ENCODE measurements at places on chromosomes 7 and 10.

DNA sequence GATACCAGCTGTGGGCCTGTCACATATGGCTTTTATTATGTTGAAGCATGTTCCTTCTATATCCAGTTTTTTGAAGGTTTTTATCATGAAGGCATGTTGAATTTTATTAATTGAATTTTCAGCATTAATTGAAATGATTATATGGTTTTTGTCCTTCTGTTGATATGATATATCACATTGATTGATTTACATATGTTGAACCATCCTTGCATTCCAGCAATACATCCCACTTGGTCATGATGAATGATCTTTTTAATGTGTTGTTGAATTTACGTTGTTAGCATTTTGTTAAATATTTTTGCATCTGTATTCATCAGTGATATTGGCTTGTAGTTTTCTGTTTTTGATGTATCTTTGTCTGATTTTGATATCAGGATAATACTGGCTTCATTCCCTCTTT lies 21.2 kb downstream of the PRSS37 start:
- no peak for DNase-seq

GRCh38 chr10:118234683-118235082 lies 107.4 kb downstream of the FAM204A start:
- DNase-seq = no peak

- no peak for DNase-seq
Observed at GRCh38 chr7:26381476-26382353, 90.1 kb downstream of the SNX10 start.

- DNase-seq = no peak
Observed at GRCh38 chr7:27424231-27424630, 181.6 kb downstream of the EVX1 start.
